ENCODE measurements at places on chromosomes 1 and 21.

DNA sequence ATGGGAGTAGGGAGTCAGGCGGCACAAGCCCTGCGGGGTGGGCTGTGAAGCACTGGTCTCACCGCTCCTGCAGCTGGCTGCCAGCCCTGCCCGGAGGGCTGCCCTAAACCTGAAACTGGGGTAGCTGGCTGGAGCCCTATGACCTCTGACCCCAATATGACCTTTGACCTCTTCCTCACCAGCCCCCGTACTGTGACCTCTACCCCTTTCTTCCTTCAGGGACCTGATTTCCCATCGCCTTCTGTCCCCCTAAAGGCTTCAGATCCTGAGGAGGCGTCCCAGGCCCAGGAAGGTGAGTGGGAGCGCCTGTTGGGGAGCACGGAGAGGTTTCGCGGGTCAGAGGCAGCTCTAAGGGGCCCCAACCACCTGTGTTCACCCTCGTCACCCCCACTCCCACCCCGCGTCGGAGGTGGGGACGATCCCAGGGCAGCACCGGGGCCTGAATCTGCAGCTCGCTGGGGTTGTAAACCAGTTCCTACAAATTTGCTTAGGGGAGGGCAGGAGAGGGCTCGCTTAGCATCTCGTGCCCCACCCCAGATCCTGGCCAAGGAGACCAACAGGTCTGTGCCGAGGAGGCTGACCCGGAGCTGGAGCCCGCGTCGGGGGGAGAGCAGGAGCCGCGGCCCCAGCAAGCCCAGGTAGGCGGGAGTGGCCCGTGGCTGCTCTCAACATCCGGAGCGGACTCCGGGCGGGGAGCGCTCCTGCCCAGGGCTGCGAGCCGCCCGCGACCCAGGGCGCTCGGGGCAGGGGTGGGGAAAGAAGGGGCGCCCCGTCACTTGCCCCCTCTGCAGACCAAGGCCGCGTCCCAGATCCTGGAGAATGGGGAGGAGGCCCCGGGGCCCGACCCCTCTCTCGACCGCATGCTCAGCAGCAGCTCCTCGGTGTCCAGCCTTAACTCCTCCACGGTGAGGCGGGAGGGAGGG, 7.3 kb downstream of the SYTL1 start:
- peak; percentile 70 for DNase-seq

GRCh38 chr1:28518745-28519341, 13.0 kb downstream of the RCC1 start:
- DNase-seq: no peak

- DNase-seq: no peak
These were observed 845.5 kb upstream of the ADGRL4 start for GRCh38 chr1:79852004-79852403.

GRCh38 chr1:114353262-114353661, 157.7 kb downstream of the TRIM33 start:
- no peak for DNase-seq

GRCh38 chr21:21860888-21861287, 862.7 kb downstream of the NCAM2 start:
- no peak for DNase-seq

- no peak for DNase-seq
These were observed 641 bp upstream of the ZBTB21 start for GRCh38 chr21:42010507-42011495.

DNA sequence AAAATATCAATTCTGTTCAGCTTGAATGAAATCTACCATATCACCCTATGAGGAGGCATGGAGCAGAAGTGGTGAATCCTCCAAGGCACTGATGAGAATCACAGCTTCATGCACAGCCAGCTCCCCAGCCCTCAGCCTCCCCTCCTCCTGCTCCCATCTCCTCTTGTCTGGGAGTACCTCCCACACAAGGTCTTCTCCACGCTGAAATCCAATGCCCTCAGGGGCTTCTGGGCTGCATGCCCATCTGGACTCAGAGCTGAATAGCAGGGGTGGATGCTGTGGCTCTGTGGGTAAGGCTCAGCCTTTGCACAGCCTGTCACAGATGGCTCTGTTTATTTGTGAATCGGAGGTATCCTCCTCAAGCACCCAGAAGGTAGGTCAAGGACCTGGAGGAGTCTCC, 48.6 kb downstream of the KCNC4 start:
- no peak for DNase-seq

DNA sequence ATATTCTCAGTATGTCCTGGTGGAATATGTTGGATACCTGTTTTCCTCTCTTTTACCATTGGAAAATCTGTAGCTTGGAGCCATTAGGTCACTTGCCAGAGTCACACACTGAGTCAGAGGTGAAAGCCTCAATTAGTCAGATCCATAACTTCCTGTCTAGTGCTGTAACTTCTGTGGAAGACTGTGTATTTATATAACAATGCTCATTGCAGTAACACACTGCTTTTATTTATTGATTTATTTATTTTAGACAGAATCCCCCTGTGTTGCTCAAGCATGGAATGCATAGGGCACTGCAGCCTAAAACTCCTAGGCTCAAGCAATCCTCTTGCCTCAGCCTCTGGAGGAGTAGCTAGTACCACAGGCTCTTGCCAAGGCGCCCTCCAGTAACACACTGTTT, 1.3 kb upstream of the DOCK7 start:
- no peak for DNase-seq

- no peak for DNase-seq
These were observed 67.9 kb downstream of the NOS1AP start for GRCh38 chr1:162137179-162137960.

DNA sequence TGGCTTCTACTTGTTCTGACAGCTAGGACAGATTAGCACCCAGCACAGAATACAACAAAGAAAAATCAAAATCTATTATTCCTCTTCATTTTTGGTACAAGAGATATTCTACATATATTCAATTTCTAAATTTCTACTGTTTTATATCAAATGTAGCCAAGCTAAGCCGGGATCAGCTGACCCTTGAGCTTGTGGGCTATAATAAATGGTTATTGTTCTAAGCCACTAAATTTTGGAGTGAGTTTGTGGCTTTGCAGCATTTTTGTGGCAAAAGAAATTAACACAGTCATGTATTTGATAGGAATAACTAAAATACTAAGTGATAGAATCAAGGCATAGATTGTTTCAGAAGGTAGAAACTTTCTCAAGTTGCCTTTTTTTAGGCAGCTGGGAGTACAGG, 50.7 kb downstream of the APP start:
- DNase-seq: no peak

DNA sequence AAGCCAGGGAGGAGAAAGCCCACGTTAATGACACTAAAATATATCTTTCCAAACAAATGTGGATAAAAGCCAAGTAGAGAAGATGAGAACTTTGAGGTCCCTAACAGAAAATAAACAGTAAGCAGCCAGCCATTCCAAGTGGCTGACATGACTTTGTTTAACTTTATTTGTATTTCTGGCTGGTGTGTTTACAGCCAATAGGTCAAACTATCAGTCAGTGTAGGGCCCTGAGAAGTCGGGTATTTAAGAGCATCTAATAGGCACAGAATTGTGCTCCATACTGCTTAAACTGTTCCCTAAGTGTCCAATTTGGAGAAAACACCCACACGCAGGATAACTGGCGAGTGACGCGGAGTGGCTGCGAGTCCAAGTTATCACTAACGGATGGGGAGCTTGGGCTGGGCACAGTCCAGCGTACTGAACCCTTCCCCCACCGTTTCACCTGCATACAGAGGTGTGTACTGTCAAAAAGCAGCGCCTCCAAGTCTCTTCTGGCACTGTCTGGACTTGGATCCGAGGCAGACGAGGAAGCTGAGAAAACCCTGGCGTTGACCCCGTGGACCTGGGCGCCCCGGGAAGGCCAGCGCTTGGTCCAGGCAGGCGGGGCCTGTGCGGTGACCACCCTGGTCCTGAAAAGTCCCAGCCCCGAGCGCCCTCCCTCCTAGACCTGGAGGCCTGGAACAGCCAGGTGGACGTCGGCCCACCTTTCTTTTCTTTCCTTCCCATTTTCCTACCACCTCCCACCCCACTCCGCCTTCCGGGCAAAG, 662 bp upstream of the LGALS8 start:
- DNase-seq: peak; percentile 70

DNA sequence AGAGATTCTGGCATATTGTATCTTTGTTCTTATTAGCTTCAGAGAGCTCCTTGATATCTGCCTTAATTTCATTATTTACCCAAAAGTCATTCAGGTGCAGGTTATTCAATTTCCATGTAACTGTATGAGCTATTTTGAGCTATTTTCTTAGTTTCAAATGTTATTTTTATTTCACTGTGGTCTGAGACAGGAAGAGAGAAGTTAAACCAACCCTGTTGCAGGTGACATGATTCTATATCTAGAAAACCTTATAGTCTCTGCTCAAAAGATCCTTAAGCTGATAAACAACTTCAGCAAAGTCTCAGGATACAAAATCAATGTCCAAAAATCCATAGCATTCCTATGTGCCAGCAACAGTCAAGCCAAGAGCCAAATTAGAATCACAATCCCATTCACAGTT, 1644.0 kb upstream of the B3GALT2 start:
- no peak for DNase-seq

DNA sequence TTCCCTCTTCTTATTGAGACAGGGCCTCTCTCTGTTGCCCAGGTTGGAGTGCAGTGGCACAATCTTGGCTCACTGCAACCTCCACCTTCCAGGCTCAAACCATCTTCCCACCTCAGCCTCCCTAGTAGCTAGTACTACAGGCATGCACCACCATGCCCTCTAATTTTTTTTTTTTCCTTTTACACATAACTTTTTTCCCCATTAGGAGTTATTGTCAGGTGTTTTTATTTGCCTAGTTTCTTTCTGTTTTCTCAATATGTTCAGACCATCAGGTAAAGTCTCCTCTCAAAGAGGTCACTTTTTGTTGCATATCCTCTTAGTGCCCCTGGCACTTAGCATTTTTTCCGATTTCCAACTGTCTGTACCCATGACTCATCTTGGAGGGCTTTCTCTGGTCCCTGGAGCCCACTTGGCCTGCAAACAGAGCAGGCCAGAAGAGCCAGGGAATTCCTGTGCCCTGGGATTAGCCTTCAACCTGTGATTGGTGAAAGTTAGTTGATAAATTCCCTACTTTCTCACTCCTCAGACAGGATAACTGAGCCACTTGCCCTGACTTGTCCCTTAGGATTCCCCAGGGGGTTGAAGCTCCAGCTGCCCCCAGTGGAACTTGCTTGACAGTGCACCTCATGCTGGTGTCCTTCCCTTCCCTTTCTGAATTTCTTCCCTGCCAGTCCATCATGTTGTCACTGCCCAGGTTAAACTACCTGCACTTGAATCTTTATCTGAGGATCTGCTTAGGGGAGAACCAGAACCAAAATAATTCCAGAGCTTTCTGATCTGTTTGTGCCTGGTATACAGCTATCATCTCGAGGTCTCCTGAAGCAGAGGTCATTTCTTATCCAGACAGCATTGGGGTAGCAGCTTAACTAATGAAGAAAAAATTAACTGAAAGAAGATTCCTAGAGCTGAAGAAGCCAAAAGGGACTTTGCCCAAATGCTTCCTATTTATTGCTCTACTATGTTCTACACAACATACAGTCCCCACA, 2.4 kb downstream of the NTPCR start:
- DNase-seq: peak; percentile 40

DNA sequence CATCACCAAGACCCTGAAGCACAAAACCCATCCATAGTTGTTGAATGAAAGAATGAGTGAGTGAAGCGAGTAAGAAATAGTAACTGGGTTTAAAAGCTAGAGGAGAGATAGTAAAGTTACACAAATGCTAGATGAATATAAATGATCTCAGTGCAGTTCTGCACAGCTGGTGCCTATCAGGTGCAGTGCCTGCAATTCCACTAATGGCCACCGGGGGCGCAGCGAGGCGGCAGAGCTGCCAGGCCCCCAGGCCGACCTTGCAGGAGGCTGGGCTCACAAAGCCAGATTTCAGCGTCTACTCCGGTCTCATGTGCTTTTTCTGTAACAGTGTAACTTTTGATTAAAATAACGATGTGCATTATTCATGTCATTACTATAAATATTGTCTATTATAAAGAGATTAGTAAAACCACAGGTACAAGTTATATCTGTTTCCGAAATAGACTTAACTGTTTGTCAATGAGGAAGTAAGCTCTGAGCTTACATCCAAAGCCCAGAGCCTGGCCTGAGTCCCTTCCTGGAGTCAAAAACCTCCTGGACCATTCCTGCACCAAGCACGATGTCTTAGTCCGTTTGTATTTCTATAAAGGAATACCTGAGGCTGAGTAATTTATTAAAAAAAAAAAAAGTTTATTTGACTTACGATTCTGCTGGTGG, 477.6 kb downstream of the NPHP4 start:
- DNase-seq: no peak

GRCh38 chr1:83086346-83086745, 912.6 kb downstream of the TTLL7 start:
- DNase-seq: peak; percentile 85

DNA sequence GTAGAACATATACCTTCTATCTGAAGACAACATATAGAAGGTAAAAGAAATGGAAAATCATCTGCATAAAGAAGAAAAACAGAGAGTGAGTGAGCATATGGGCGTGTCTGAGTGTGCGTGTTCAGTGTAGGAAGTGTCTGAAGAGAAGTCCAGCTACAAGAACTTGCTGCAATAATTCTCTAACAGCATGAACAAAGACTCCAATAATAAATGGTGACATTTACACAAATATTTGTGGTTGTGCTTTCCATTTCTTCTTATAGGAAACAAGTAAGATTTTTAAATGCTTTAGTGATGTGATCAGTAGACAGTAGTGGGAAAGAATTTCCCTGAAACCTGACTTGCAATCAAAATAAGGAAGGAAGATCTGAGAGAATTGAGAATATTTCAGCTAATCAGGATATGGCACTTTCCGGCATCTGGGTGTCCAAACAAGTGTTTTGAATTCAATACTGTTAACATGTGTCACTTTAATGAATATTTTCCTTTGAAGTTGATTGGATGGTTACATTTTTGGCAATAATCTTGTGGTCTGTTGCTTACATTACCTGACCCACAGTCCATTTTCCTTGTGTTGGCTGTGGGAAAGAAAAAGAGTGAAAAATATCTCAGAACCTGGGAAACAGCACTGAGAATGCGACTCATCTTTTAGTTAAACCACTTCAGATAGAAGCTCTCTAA, 154.0 kb downstream of the TGFB2 start:
- DNase-seq: no peak

- no peak for DNase-seq
These were observed 73.7 kb downstream of the LAMC1 start for GRCh38 chr1:183096894-183097293.

DNA sequence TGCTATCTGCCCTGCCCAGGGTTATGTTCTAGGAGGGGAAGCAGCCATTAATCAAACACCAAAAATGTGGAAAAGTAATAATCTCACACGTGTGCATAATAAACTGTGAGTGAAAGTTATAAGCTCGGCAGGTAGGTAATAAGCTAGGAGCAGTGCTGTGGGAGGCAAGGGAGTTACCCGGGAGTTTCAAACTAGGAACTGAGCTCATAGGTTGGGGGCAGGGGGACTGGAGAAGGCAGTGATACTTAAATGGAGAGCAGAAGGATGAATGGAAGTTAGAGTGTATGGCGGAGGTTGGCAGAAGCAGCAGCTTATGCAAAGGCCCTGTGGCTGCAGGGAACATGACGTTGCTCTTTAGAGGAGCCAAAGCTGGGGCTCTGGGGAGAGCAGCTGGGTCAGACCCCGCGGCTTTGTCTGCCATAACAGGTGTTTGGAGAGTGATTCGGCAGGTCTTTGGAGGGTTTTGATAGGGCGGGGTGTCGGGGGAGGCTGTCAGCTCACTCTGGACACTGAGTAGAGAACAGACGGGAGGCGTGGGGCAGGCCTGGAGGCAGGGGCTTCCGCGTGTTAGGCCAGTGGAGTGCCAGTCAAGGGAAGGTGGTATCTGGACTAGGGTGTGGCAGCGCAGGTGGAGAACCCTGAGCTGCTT, 20.0 kb downstream of the PTPRF start:
- DNase-seq: no peak

Measured in LNCaP clone FGC (cell line).